Mammary microvascular endothelial cell (primary cell): ENCODE measurements at places on chromosomes 5 and 9. TPM values are rescaled to one million over a fixed set of nuclear protein-coding genes. Genes with fewer than 3 reads are reported as not detected.

CD72 gene
- total RNA-seq = not detected in 2 replicates

GRXCR2 gene
- not detected in 2 replicates for total RNA-seq

SPATA31E1 gene
- total RNA-seq = not detected in 2 replicates

KIF12 gene
- 0.80 and 0.94 TPM in 2 replicates for total RNA-seq

SLC27A6 gene
- not detected in 2 replicates for total RNA-seq

SLC6A18 gene
- total RNA-seq = not detected in 2 replicates

COMMD10 gene
- total RNA-seq = 30.4 and 38.2 TPM in 2 replicates

CAPSL gene
- not detected in 2 replicates for total RNA-seq

KIF24 gene
- 2.8 and 3.1 TPM in 2 replicates for total RNA-seq

KCNV2 gene
- total RNA-seq = not detected in 2 replicates

NR5A1 gene
- total RNA-seq = not detected in 2 replicates

MRPL22 gene
- total RNA-seq = 40.6 and 57.7 TPM in 2 replicates

SLC45A2 gene
- total RNA-seq = not detected in 2 replicates

IFNK gene
- total RNA-seq = not detected in 2 replicates

OR1L4 gene
- total RNA-seq = not detected in 2 replicates

QRFP gene
- total RNA-seq = not detected in 2 replicates
